GM04503 (cell line): ENCODE measurements at places on chromosomes 6 and 20.

DNA sequence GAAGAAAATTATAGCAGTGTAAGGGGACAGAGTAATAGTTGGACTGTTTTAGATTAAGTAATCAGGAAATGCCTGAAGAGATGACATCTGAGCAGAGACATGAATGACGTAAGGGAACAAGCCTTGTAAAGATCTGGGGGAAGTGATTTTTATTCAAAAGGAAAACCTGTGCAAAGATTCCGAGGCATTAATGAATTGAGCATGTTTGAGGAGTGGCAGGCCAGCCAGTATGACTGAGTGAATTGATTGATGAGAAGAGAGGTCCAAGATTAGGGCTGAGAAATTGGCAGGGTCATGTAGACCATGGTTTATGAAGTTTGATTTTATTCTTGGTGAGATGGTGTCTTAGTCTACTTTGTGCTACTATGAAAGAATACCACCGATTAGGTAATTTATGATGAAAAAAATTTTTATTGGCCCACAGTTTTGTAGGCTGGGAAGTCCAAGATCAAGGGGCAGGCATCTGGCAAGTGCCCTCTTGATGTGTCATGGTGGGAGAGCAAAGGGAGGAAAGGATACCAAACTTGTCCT lies 95.1 kb downstream of the LIN28B start:
- DNase-seq: no peak

GRCh38 chr20:56575157-56575556 lies 42.1 kb downstream of the FAM209B start:
- no peak for DNase-seq

GRCh38 chr6:36692220-36692619 lies 5.4 kb upstream of the RAB44 start:
- DNase-seq: no peak

DNA sequence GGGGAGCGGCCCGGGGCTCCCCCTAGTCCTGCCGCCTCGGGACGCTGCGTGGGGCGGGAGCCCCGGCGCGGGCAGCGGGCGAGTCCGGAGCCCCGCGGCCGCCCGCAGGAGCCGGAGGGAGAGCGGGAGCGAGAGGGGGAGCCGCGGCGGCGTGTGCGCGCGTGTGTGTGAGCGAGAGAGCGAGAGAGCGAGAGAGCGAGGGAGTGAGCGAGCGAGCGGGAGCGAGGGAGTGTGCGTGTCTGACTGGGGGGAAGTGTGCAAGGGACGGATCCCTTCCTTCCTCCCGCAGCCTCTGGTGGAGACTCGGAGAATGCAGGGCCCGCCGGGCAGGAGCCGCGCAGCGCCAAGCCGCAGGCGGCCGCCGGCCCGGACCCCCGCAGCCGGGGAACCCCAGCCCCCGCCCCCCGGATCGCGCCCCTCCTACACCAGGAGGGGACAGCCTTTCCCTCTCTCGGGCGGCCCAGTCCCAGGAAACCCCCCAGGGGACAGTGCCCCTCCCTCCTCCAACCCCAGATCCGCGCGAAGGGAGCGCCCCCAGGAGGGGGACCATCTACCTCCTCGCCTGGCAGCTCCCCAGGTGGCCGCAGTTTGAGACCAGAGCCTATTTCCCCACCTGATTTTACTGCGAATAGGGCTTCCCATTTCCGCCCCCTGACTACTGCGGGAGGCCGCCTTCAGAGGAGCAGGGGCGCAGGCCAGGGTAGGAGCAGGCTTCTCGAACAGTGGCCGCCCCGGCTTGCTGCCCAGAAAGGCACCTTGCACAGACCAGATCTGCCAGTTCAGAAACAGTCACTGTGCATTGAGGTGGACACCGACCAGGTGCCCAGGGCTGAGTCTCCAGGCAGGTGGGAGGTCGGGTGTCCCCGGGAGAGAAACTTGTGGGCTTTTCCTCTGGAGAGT lies at the start of gene CDH22:
CDH22 (minus strand) TSS at position 241 of the 900 bp plus-strand sequence. CDS start 57,204 bp downstream, outside the sequence.
- DNase-seq: no peak

GRCh38 chr6:106591111-106591825 lies 38.0 kb downstream of the RTN4IP1 start:
- DNase-seq: peak; percentile 82

DNA sequence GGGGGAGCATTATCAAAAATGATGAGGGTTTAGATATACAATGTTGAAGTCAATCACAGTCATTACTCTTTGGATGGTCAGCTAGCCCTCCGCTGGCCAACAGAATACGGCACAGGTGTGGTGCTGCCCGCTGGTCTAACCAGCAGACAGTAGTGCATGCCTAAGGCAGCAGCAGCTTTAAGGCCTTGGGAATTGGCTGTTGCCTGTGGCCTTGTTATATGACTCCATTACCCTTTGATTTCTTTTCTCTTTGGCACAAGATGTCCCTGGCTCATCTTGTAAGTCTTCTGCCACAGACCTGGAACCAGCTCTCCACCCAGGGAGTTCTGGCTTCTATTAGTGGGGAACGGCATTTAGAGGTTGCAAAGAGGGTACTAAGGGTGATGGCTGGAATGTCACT lies 110.2 kb downstream of the WDR27 start:
- DNase-seq: no peak

DNA sequence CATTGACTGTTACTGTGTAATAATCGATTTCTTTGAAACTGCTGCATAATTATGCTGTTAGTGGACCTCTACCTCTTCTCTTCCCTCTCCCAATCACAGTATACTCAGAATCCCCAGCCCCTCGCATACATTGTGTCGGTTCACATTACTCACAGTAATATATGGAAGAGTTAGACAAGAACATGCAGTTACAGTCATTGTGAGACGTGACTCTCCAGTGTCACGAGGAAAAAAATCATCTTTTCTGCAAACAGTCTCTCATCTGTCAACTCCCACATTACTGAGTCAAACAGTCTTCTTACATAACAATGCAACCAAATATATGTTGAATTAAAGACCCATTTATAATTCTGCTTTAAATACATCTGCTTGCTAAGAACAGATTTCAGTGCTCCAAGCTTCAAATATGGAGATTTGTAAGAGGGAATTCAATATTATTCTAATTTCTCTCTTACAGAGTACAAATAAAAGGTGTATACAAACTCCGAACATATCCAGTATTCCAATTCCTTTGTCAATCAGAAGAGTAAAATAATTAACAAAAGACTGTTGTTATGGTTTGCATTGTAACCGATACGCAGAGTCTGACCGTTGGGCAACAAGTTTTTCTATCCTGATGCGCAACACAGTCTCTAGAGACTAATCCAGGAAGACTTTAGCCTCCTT lies 113.3 kb downstream of the TMEM242 start:
- DNase-seq: no peak

GRCh38 chr6:29589423-29590048 lies 4.6 kb downstream of the OR2H2 start:
- no peak for DNase-seq

- DNase-seq: no peak
Observed at GRCh38 chr6:163655217-163656121, 241.0 kb downstream of the QKI start.

DNA sequence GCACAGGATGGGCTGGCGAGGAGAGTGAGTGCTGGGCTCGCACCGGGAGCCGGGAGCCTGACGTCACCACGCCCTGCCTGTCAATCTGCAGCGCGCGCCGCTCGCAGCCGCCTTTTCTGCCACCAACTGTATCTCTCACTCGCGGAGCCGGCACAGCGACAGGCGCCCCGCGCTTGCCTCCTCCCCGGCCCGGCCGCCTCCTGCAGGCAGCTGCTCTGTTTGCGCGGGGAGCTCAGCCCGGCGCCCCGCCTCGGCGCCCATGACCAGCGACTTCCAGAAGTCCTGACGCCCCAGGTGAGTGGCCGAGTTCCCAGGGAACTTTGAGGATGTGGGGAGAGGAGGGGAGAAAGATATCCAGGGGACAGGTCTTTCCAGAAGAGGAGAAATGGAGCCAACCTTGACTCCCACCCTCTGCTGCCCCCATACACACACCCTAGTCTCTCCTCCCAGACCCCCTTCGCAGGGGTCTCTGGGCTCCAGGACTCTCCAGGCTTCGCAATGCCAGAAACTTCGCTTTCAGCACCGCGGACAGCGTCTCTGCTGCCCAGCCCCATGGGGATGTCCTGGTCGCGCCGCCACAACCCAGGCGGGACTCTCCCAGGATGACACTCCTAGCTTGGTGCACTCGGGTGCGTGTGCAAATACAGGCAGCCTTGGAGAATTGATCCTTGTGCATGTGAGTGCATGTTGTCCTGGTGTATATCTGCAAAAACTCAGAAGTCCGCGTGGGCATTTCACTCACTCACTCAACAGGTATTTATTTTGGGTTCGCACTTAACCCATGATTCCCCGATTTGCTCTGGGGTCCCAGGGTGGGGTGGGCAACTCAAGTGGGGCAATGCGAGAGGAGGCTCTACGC lies at the start of gene GPR6:
GPR6 (plus strand) TSS at position 138 of the 859 bp plus-strand sequence. CDS start 802 bp downstream, outside the sequence.
- DNase-seq: no peak

- no peak for DNase-seq
Observed at GRCh38 chr20:1949347-1950100, 44.3 kb downstream of the PDYN start.

DNA sequence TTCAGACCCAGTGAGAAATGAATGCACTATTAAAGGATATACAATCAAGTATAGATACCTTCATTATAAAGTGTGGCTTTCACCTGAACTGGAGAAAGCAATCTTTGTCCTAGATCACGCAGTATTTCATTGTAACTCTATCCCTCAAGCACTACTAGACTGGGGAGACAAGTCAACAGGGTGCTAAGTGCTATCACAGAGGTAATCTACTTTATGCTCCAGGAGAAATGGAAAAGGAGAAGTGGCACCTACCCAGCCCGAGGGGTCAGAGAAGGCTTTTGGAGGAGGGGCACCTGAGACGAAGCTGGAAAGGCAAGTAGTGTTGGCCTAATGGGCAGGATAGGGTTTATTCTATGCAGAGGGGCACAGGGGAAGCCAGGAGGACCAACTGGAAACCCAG lies 17.1 kb downstream of the ZHX3 start:
- no peak for DNase-seq

DNA sequence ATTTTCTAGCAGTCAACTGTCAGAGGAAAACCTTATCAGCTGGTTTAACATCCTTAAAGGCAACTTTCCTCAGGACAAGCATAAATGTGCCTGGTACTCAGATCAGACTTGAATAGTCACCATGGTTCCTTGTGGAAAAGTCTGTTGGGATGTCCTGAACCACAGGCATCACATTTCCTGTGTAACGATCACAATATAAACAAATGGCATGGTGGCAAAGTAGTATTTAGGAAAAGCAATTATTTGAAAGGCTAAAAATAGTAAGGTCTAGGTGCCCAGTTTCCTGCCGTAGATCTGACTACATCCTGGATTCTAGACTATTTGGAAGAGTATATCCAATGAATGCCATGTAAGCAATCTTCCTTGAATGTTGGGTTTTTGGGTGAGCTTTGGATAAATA lies 271.9 kb upstream of the AGPAT4 start:
- DNase-seq: no peak

GRCh38 chr6:37372116-37372515 lies 18.3 kb downstream of the RNF8 start:
- DNase-seq: no peak

- no peak for DNase-seq
Observed at GRCh38 chr6:35583893-35584688, 71.4 kb upstream of the TULP1 start.

- DNase-seq: no peak
Observed at GRCh38 chr6:5085648-5086293, 630 bp downstream of the PPP1R3G start.

DNA sequence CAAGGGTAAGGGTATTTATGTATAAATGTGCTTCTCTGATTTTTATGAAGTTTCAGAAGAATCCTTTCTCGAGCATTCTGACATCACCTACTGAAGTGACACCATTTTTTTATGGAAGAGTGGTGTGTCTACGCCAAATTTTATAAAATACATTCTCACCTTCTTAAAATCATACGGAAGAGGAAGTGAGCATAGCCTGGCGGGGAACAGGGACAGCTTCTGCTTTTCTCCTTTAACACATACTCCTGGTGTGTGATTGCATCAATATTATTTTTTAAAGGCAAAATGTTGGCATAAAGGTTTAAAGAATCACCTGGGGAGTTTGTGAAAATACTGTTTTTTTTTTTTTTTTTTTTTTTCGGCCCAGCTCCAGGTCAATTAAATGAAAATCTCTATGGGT lies 733.6 kb upstream of the MAN1A1 start:
- no peak for DNase-seq

- no peak for DNase-seq
Observed at GRCh38 chr20:48619126-48620101, 208.4 kb downstream of the PREX1 start.

GRCh38 chr20:53157443-53158408 lies 185.6 kb downstream of the TSHZ2 start:
- DNase-seq: no peak

DNA sequence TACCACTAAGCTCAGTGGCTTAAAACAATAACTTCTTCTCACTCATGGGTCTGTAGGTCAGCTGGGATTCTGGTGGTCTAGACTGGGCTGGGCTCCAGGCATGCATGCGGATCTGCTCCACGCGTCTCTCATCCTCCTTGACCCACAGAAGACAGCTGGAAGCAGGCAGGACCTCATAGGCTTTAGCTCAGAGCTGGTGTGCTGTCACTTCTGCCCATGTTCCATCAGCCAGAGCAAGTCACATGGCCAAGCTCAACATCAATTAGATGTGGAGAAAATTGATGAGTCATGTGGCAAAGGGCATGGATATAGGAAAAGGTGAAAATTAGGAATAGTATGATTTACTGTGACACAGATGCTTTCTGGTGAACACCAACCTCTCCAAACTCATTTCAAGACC lies 57.4 kb upstream of the PSMF1 start:
- no peak for DNase-seq

- no peak for DNase-seq
Observed at GRCh38 chr6:37628611-37629320, 68.9 kb downstream of the MDGA1 start.

GRCh38 chr6:65709099-65709830 lies 2.2 kb upstream of the EYS start:
- no peak for DNase-seq

- DNase-seq: no peak
Observed at GRCh38 chr6:25219917-25220278, 59.3 kb upstream of the CARMIL1 start.

- DNase-seq: no peak
Observed at GRCh38 chr6:842141-842540, 149.2 kb upstream of the EXOC2 start.

DNA sequence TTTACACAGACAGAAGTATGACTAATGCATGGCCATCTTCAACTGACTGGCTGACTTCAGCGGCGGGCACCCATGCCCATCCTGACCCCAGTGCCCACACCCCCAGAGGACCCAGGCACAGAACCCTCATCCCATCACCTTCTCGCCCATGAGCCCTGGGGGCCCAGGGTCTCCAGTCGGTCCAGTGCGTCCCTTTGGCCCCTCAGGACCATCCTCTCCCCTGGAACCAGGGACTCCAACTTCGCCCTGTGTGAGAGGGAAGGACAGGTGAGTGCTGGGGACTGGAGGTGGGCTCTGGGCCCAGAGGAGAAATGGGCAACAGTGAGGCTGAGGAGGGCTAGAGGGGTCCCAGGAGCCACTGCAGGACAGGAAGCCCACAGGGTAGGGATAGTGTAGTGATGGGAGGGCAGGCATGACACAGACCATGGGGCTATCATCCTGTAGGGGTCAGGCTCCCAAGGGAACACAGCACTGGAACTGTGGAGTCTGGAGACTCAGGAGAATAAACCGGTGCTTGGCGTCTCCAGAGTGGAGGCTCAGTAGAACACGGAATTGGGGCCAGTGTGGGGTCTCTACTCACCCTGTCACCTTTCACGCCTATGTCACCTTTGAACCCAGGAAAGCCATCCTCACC lies 16.7 kb downstream of the COL11A2 start:
- no peak for DNase-seq
